ENCODE measurements at places on chromosomes 7 and 10.

- peak; percentile 5 for DNase-seq
Measured at GRCh38 chr10:44619521-44619920, 234.6 kb upstream of the CXCL12 start.

DNA sequence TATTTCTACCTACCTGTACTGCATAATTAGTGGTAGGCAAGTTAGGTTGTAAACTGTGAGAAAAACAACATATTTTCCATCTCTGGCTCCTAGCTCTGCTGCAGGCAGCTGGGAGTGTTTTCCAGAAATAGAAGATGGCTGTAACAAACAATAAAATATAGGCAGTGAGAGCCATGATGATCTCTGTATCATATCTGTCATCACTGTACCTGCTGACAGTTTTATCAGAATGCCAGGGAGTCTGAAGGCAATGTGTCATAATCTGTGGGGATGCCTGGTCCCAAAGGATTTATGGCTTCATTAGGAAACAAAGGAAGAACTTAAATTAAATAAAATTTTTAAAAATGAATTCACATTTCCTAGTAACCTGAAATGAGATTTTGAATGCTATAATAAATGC, 160.9 kb upstream of the SMIM30 start:
- no peak for DNase-seq

DNA sequence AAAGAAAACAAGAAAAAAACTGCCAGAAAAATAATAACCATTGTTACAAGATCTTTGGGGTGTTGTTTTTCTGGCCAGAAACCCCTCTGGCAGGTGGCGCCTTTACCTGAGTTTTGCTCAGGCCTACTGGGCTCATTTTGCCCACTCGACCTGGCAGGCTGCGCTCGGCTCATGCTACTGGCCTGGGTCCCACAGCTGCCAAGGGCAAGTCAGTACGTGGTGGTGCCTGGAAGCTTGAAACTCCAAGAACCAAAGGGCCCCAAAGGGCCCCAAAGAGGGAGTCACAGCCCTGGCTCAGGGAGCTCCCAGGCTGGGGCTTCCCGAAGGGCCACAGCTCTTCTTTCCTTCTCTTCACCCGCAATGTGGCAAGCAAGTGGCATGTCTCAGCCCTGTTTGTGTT, 42.7 kb downstream of the CACUL1 start:
- no peak for DNase-seq

- no peak for DNase-seq
Measured at GRCh38 chr7:133095119-133095671, 13.3 kb upstream of the CHCHD3 start.

GRCh38 chr7:111012149-111012548, 78.8 kb upstream of the LRRN3 start:
- peak; percentile 18 for DNase-seq

DNA sequence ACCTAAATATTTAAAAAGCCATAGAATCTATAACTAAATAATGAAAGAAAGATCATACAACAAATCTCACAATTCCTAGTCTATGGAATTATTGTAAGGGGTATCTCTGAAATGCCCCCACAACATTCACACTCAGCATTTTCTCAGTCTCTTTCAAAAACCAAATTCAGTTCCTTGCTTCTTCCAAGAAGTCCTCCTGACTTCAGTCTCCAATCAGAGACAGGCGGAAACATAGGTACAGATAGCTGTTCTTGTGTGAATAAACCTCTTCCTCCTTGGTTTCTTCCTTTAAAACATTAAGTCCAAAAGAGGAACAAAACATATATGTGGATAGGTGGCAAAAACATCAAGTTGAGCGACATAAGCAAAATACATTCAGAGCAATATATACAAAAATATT, 13.9 kb upstream of the FBXW4 start:
- DNase-seq: no peak

DNA sequence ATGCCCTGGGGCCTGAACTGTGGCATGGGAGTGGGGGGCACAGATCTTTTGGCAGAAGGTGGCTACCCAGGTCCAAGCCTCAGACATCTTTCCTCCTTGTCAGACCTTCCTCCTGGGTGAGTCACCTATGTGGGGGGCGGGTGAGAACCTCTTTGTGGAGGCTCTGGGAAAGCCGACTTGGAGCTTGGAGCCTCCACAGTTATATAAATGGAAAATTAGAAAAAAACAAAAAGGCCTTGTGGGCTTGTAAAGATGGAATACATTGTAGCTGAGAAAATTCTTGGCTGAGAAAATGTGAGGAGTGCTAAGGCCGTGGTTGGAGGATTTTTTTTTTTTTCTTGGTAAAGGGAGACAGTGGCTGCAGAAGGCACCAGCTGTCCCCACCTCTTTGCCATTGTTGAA, 292.5 kb downstream of the CCDC3 start:
- peak; percentile 17 for DNase-seq

- DNase-seq: no peak
Measured at GRCh38 chr10:811379-812175, 119.9 kb downstream of the LARP4B start.

All from cardiac fibroblast (primary cell).